Stimulated activated CD8-positive, alpha-beta memory T cell treated with anti-CD3 and anti-CD28 coated beads, Interleukin-4, amount 100 ng/mL, for 24 hours (primary cell): ENCODE measurements at places on chromosomes 2 and 18.

DNA sequence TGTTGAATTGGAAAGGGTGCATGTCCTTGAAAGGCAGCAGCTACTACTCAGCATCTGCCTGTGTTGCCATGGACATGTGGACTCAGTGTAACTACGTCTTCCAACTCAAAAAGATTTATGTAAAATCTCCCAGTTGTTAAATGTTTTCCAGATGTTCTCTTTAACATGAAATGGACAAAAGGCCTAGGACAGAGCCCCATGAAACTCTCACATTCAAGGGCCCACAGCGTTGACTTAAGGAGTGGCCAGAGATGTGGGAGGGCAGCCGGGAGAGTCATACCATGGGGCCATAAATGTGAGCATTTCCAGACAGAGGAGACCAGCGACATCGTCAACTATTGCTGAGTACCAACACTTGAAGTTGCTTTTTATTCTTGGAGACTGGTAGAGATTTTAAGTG, 9.9 kb downstream of the SLC3A1 start:
- DNase-seq = no peak

- DNase-seq = no peak
Measured at GRCh38 chr18:53771664-53772063, 452.8 kb downstream of the MBD2 start.

DNA sequence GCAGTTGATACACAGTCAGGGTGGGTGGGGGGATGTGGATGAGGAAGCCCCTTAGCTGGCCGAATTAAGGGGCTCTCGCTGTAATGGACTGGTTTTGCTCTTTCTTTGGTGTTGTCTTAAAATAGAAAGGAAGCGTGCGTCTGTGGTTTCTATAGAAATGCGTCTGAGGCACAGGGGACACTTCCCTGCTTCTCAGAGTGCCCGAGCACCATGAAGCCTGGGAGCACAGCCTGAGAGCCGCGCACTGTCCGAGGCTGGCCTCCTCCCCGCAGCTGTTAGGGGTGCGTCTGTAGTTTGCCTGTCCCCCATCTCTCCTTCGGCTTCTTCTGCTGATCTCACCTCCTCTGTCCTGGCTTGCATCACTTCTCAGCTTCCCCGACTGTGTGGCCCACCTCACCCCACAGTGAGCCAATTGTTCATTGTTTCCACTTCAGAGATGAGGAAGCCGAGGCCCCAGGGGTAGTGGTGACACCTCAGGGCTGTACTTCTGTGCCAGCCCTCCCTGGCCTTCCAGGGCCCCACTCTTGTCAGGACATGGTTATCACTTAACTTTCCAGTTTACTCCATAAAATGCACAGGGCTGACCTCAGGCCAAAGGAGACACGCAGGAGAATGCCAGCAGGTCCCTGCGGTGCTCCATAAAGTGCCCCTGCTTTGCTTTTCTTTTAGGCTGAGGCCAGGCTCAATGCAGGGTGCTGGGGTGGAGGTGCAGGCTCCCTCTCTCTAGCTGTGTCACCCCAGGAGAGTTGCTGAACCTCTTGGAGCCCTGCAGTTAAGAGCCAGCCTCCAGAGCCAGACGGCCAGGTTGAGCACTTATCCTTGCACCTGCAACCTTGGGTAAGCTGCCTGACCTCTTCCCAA, 210.6 kb downstream of the SEPTIN10 start:
- no peak for DNase-seq

DNA sequence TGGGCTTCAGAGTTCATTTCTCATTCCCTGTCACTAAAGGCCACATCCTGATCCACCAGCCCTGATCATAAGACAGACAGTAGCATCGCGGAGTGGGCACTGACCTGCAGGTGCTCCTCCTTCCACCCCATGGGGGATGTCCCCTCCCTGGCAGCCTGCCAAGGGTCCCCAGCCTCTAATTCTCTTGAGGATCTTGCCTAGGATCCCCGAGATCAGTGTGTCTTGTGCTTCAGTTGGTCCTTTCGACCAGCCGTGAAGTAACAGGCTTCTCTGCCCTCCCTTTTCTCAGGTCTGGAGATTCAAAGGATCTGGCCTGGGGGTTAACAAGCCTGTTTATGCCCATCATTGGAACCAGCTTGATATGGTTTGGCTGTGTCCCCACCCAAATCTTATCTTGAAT, 74.5 kb downstream of the ALPK2 start:
- no peak for DNase-seq

DNA sequence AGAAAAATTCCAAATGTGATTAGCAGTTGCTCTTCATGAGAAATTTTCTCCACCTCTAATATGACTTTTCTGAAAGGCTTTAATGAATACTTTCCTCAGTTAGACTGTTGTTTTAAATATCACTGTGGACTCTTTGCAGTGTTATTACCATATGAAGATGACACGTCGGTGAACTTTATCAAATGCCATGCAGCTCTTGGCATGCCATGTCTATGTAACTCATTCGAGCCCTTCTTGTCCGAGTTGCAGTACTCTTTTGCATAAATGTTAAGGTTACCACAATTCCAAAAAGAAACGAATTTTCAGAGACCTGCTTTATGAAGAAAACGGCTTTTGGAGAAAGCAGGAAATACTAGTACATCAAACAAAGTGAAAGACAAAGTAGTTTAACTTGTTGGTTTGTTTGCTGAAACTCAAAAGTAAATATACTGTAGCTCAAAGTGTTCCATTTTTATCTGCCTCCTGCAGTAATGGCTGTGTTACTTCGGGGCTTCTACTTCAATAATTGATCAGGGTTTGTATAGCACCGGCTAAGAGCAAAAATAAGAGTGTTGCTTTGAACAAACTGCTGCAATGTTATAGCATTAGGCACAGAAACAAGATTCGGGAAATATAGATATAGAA, 204.1 kb downstream of the ARHGAP15 start:
- no peak for DNase-seq

DNA sequence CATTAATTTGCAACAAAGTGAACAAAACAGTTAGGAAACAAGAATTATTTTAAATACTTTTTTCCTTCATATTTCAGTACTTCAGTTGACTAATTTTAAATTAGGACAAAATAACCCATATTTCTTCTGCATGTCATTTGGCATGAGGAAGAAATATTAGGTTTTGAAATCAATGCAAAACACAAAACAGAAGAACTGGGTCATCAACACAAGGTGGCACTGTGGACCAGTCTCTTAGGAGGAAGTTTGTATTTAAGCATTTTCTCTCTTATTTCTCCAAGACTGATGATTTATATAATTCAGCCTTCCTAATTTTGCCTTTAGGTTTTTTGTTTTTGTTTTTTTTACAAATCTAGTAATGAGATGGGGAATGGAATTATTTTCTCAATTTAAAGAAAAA, 352.8 kb upstream of the KCNH7 start:
- DNase-seq = no peak

GRCh38 chr2:55403256-55403998, 16.2 kb downstream of the CCDC88A start:
- no peak for DNase-seq

DNA sequence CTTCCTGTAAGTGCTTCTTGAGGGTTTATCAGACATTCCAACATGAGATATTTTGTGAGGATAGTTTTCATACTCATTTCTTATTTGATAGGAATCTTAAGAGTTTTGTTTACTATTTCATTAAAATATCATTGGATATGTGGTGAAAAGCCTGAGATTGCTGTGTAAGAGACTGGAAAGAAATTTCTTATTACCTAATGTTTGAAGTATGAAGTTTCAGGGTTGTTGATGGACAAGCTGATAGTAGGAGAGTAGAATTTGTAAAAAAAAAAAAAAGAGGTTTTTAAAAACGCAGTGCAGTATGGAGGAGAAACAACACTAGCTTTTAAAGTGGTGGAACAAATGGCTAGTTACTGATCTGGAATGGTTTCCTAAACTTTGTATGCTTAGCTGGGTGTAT, 7.7 kb downstream of the EPB41L5 start:
- DNase-seq = no peak

- DNase-seq = no peak
Measured at GRCh38 chr18:28284132-28284531, 107.2 kb upstream of the CDH2 start.

- no peak for DNase-seq
Measured at GRCh38 chr2:201128033-201128432, 12.1 kb downstream of the CFLAR start.

- DNase-seq = no peak
Measured at GRCh38 chr2:75574106-75574505, 13.4 kb upstream of the EVA1A start.

DNA sequence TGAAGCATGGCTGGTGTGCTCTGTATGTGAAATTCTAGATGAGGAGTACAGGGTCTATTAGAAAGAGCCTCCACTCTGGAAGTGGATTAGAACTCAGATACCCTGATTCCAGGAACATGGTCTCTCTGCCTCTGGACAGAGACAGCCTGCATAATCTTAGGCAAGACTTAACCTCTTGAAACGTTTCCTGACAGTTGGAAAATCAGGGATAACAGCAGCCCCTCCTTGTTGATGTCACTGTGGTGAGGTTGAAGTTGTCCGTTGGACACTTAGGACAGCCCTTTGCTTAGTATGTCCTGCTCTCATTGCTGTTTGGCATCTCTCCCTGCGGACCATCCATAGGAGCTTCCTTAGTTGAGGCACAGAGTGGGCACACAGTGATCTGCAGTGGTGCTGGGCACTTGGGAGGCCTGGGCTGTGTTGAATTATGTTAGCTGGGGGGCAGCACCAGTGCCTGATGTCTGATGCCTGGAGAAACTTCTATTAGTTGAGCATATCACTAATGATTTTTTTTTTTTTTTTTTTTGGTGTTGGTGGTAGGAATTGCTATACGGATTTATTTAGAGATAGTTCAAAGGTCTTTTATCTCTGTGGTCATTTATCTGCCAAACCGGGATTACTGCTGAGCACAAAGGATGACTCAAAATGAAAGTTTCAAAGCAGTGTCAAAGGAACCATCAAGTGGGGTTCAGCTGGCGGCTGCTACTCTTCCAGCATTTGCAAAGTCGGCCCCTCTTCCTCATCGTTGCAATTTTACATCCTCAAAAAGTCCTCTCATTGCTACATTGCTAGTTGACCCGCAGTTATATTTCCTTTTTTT, 28.8 kb downstream of the SETBP1 start:
- no peak for DNase-seq

GRCh38 chr2:212384027-212384426, 154.6 kb downstream of the ERBB4 start:
- no peak for DNase-seq

GRCh38 chr2:237875256-237876060, 16.0 kb downstream of the RAMP1 start:
- no peak for DNase-seq

DNA sequence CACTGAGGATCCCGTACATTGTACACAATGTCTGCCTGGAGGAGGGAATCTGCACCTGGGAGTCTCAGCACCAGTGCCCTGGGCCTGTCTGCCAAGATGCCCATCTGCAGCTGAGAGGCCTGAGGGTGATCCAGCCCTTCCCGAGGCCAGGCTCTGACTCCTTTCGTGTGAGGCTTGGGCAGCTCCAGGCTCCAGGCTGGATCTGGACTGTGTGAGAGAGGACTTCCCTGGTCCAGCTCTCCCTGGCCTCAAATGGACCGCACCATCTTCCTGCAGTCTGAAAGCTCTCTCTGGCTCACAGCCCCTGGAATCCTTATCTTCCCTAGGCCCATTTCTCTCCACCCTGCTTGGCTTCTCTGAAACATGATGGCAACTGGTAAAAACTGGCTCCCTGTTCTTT, 324.6 kb downstream of the DYSF start:
- no peak for DNase-seq

- no peak for DNase-seq
Measured at GRCh38 chr2:98012561-98012991, 16.8 kb upstream of the TMEM131 start.

DNA sequence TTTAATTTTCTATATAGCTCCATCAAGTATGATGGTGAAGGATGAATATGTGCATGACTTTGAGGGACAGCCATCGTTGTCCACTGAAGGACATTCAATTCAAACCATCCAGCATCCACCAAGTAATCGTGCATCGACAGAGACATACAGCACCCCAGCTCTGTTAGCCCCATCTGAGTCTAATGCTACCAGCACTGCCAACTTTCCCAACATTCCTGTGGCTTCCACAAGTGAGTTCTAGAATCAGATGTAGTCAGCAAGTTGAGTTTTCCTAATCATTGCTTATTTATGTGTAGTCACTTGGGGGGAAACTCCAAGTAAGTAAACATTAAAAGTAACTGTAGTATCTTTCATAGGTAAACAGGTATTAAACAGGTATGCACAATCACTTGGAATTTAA, 24.8 kb downstream of the SMAD4 start:
- no peak for DNase-seq

DNA sequence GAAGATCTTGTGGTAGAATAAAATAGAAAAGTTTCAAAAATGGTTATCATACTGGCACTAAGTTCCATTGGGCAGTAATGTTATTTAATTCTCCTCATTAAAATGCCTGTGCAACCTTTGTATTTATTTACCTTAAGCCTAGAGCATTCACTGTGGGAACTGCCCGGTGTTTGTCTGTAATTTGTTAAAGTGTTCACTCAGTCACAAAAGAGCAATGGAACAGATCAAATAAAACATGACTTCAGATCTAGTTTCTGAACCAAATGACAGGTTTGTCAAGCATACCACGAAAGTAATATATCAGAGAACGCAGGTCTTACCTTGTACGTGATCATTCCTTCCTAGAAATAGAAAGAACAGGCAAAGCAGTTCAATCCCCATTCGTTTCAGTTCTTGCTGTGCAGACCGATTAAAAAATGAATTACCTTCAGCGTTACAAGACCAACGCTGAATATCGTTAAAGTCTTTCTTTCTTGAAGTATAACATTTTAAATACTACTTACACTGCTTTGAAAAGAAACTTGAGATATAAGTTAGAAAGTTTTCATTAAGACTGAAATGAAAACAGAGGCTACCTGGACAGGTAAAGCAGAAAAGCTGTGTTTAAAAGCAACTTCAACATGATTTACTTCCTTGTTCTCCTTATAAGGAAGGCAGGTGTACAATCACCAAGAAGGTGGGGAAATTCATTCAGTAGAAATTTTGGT, at the start of gene ITGB6:
ITGB6 (minus strand) TSS at position 590 of the 707 bp plus-strand sequence; CDS start at position 381, 209 bp downstream.
- DNase-seq = no peak

DNA sequence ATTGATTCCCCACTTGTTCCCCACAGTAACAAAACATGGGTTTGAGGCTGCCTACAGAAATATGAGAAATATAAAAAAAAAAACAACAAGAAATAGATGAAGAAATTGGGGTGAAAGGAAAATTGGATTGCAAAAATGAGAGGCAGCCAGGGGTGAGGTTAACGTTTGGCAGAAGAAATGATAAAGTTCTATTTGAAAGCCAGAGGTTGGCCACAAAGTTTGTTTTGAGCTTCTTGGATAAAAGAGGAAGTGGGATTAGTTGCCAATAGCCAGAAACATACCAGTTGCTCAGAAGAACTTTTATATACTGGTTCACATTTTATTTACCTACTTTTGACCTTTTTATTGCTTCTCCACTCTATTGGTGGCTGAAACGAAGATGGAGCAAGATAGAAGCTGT, 67.5 kb downstream of the FASTKD2 start:
- DNase-seq = no peak
